K562 (cell line): ENCODE measurements at places on chromosomes 1 and 21. TPM values are rescaled to one million over a fixed set of nuclear protein-coding genes. Genes with fewer than 3 reads are reported as not detected.

DNA sequence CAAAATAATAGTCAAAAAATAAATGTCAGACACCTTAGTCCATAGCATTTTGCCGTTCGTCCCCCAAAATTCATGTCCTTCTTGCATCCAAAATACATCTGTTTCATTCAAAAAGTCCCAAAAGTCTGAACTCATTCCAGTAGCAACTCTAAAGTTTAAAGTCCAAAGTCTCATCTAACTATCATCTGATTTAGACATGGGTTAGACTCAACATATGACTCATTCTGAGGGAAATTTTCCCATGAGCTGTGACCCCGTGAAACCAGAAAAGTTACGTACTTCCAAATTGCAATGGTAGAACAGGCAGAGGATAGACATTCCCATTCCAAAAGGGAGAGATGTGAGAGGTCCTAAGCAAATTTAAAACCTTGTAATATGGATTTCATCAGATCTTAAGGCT is 48.6 kb upstream of the CACHD1 start:
- DNase-seq: no peak

DNA sequence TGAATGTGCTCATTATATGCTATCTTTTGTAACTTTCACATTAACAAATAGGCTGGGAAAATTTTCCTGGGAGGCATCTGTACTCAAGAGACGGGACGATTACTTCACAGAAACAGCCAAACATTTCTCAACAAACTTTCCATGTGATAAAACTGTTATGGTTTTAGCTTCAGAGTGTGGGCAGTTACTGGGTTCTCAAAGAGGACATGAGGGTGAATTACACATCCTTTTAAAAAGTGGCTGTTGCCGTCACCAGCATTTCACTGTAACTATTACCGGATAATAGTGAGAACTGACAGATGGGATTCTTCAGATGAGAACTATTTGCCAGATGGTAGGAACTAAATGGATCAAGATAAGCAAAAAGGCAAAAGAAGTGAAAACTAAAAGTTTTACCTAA is 109.1 kb downstream of the APP start:
- no peak for DNase-seq

- no peak for DNase-seq
Measured at GRCh38 chr1:217135987-217136894, 413.0 kb upstream of the ESRRG start.

The PLA2G2F gene
- not detected in 2 replicates for total RNA-seq
